Fibroblast of the conjunctiva (primary cell): ENCODE measurements at places on chromosomes 1 and 21.
A peak's percentile ranks its signal among the peaks of the same experiment; 100 is the strongest.

GRCh38 chr21:34889676-34890469 is 159.2 kb downstream of the RUNX1 start:
- DNase-seq, result no peak

- DNase-seq, result no peak
These were observed 10.9 kb downstream of the RASSF5 start for GRCh38 chr1:206518206-206518605.

DNA sequence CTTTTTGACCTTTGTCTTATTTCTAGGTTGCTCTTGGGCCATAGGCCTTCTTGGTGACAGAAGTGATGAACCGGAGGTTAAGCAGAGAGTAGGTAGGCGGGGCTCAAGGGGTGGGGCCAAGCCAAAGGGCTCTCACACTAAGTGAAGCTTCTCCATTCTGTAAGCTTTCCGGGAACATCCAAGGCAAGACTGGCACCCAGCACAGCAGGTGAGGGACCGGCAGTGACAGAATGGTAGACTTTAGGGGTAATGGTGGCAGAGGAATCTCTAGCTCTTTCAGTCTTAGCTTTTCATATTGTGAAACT is at the start of gene TNFAIP8L2:
TNFAIP8L2 (plus strand) TSS at position 135 of the 305 bp plus-strand sequence. CDS start 2,049 bp downstream, outside the sequence.
- DNase-seq, result no peak

GRCh38 chr21:16125274-16125673 is 395.5 kb downstream of the USP25 start:
- DNase-seq, result peak; percentile 79

DNA sequence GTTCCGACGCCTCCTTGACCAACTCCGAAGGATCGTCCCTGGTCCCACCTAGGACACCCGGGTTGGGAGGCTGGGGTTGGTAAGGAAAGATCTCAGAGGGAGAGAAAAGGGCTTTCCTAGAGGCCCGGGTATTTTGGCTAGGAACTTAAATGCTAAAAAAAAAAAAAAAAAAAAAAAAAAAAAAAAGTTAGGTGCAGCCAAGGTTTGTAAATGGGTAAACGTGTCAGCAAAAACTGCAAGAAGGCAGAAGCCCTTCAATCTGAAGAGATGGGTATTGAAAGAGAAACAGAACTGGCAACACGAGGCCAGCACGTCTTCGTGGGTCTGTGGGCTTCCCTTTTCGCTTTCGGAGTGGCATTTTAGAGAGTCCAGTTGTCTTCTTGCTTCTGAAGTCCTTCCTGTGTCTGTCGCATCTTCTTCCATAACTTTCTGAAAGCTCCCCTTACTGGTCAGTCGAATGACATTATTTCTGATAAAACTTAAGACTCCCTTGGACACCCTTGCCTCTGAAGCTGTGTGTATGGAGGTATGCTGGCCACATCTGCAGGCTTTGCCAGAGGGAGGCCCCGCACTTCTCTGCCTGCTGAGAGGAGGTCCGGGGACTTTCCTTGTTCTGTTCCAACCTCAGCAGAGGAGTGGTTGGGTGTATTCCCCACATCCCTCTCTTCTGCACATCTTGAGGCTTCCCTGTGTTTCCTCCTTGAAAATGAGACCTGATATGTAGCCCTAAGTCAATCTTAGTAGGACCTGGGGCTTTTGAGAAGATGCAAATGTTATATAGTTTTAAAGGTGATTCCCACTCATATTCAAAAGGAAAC is 745 bp downstream of the RCSD1 start:
- DNase-seq, result no peak
